ENCODE measurements at places on chromosomes 13 and 19.

- DNase-seq: no peak
Measured at GRCh38 chr13:40389081-40389641, 277.3 kb downstream of the FOXO1 start.

- no peak for DNase-seq
Measured at GRCh38 chr13:48585456-48585840, 52.6 kb upstream of the RCBTB2 start.

DNA sequence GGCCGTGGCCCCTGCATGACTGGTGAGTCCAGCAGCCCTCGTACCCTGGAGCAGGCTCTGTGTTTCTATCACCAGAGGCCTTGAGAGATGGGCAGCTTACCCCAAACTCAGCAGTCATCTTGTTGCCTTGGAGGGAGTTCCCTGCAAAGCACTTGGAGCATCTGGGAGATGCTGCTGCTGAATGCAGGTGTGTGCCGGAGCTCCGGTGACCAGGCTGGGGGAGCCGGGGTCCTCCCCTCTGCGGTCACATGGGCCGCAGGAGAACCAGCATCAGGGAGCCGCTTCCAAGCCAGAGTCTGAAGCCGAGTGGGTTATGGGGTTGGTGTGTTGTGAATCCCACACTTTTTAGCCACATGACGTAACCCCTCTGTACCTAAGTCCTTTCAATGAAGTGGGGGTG is 82.8 kb downstream of the TEX29 start:
- DNase-seq: no peak

- peak; percentile 3 for DNase-seq
Measured at GRCh38 chr13:100875392-100876043, 200.9 kb upstream of the TMTC4 start.

DNA sequence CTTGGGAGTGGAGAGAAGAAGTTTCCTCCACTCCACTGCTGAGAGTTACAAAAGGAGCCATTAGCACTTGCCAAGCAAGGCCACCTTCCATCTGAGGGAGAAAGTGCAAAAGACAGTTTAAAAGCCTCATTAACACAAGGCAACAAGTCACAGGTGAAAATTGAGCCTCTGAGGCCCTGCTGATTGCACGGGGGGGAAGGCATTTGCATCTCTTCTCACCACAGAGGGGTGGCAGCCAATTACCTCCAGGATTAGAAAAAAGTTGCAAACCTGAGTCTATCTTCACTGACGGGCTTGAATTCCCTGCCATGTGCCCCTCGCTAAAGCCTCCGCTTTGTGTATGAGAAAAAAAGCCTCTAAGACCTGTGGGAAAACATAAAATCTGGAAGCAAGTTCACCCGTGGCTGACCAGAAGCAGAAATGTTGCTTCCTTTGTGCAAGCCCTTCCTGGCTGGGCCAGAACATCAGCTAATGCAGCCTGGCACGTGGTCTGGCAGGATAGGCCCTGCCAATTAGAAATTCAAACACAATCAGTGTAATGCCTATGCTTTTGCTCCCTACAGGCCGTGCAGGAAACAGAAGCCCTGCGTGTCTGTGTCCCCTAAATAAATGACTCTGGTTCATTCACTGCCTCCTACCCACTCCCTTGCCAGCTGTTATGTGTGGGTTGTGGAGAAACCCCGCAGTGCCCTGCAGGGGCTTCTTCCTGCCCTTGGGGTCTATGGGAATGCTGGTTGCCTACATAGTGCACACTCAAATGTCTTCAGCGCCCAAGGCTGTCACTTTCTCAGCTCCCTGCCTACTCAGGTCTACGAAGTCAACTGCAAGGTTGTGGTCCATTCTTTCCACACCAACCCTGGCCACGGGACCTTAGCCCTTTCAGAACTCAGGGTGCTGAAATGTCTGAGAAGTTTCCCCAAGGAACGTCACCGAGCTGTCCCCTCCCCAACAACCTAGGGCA is 150.2 kb downstream of the UQCRFS1 start:
- no peak for DNase-seq

- DNase-seq: no peak
Measured at GRCh38 chr19:6220385-6221191, 59.2 kb downstream of the MLLT1 start.

- DNase-seq: no peak
Measured at GRCh38 chr13:43369319-43369718, 345.9 kb downstream of the DNAJC15 start.

DNA sequence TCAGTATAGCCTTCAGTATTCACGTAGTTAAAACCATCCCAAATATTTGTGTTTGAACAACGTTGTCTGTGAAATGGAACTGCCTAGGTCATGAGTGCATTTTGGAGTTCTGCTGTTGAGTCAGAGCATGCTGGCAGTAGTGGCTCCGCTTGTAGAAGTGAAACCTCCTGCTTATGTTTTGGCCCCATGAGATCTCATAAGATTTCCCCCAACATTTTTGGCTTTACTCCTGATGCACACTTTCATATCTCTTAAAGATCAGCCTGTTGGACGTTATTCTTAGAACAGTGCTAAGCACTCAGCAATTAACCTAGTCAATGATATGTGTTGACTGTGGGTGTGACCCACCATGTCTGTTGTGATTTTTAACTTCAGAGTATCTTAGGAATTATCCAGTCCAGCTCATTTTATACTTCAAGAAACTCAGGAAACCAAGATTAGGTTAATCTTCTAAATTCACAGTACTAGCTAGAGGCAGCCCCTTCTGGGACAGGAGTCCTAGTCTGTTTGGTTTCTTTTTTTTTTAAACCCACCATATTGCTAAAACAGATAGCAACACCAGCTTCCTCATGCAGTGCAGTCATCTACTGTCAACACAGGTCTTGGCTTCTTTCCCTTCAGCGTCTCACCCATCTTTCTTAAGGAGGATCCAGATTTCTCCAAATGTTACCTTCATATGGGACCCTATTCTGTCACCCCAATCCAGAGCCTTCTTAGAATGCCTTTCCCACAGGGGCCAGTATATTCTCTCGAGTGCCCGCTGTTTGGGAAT is 26.2 kb downstream of the RAP2A start:
- no peak for DNase-seq

DNA sequence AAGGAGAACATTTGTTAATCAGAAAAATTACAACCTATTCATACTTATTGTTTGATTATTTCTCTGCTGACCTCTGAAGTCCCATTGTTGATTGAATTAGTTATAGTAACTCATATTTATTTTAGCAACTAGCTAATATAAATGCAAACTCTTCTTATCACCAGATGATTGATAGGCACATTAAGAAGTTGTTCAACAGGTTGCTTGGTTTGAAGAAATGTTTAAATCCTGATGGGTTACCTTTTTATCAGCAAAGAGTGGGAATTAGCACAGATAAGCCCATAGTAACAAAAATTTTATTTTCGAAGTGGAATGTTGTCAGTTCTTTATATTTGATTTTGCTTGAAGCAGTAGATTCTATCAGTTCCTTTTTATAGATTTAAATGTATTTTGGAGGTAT is 44.4 kb downstream of the KLF5 start:
- no peak for DNase-seq

DNA sequence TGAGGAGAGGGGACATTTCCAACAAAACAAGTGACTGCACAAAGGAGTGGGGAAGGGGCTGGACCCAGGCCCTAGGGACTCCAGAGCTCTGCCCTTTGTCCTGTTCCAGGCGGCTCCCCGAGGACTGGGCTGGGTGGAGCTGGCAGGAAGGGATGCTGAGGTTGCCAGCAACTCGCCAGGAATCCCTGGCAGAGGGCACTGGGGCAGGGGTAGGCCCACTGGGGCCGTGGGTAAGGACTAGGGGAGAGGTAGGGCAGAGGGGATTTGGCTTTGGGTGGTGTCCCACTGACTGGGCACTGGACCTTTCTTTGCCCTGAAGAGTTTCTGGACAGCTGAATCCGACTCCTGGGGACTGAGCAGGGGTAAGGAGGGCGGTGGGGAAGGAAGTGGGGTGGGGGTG is 7.9 kb downstream of the LIPE start:
- DNase-seq: no peak

DNA sequence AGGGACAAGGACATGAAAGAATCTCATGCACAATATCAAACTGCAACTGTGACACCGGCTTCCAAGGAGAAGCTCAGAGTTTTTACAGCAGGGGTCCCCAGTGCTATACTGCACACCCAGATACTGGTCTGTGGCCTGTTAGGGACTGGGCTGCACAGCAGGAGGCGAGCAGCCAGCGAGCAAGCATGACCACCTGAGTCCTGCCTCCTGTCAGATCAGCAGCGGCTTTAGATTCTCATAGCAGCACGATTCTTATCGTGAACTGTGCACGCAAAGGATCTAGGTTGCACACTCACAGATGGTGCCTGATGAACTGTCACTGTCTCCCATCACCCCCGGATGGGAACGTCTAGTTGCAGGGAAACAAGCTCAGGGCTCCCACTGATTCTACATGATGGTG is 13.1 kb upstream of the CD22 start:
- no peak for DNase-seq

DNA sequence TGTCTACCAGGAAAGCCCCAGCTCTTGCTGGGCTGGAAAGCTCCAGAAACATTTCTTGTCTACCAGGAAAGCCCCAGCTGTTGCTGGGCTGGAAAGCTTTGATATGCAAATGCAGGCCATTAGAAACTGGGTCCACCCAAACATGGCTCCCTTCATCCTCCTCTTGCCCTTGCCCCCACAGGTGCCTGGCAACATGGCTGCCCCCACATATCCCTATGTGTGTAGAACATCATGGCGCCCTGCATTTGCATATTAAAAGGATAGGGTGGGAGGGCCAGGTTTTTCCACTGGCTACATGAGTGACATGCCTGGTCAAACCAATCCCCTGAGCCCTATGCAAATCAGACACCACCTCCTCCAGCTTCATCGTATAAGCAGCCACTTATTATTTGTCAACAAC is 455.4 kb upstream of the ARGLU1 start:
- no peak for DNase-seq

GRCh38 chr13:113969973-113970611 is 3.8 kb downstream of the C13orf46 start:
- no peak for DNase-seq

GRCh38 chr13:71751073-71751472 is 115.9 kb downstream of the DACH1 start:
- peak; percentile 32 for DNase-seq

GRCh38 chr13:72839831-72840426 is 58.0 kb downstream of the PIBF1 start:
- peak; percentile 55 for DNase-seq

- DNase-seq: no peak
Measured at GRCh38 chr13:55761986-55762385, 1378.7 kb upstream of the PRR20A start.

DNA sequence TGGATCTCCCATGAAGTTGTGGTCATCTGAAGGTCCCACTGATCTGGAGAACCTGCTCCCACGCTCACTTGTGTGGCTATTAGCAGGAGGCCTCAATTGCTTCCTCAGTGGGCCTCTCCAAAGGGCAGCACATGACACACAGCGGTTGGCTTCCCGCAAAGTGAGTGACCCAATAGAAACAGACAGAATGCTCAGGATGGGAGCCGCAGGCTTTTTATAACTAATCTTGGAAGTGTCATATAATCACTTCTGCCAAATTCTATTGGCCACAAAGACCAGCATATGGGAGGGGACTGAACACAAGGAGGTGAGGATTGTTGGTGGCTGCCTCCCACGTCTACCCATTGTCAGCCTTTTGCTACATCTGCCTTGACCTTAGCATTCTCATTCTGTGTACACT is 22.1 kb upstream of the EHD2 start:
- DNase-seq: no peak

- DNase-seq: peak; percentile 80
Measured at GRCh38 chr19:4066682-4067395, at the start of gene ZBTB7A. Gene ZBTB7A (minus strand): TSS chr19:4066899. CDS start chr19:4055232, 11,667 bp downstream.

DNA sequence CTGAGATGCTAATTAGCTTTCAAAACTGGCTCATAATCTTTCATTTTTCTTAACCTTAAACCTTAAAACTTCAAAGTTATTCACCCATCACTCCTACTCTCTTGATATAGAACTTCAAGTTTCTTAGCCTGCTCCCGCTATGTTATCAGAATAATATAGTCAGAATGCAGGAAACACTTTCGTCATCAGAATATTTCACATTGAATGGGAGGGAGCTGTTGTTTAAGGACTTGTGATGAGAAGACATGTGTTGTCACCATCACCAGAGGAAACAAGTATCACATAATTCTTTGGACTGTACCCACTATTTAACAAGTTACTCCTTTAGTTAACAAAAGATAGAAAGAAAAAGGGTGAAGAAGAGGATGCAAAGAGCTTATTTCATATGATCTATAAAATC is 65.0 kb upstream of the FNDC3A start:
- no peak for DNase-seq

- DNase-seq: no peak
Measured at GRCh38 chr19:46205183-46205984, 24.2 kb upstream of the IGFL1 start.

DNA sequence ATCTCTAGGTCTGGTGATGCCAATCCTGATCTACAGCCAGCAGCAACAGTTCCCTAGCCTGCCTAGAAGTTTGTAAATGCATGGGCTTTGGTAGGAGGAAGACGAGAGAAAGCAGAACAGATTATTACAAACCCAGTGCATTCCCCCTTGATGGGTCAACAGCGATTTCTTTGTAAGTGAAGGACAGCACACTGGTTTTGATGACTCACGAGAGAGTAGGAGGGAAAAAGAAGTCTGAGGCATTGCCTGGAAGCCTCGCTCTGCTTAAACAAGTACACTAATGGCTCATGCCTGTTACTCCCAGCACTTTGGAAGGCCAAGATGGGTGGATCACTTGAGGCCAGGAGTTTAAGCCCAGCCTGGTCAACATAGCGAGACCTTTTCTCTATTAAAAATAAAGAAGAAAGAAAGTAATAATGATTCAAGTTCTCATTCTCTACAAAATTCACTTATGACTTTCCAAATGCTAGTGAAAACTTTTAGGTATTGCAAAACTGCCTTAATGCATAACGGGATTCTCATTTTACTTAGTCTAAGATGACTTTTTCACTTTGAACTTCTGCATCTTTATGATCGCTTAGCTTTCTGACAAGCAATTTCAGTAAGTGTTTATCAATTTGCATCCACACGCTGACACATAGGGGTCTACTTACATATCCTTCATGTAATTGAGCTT is 47.7 kb upstream of the USPL1 start:
- no peak for DNase-seq

DNA sequence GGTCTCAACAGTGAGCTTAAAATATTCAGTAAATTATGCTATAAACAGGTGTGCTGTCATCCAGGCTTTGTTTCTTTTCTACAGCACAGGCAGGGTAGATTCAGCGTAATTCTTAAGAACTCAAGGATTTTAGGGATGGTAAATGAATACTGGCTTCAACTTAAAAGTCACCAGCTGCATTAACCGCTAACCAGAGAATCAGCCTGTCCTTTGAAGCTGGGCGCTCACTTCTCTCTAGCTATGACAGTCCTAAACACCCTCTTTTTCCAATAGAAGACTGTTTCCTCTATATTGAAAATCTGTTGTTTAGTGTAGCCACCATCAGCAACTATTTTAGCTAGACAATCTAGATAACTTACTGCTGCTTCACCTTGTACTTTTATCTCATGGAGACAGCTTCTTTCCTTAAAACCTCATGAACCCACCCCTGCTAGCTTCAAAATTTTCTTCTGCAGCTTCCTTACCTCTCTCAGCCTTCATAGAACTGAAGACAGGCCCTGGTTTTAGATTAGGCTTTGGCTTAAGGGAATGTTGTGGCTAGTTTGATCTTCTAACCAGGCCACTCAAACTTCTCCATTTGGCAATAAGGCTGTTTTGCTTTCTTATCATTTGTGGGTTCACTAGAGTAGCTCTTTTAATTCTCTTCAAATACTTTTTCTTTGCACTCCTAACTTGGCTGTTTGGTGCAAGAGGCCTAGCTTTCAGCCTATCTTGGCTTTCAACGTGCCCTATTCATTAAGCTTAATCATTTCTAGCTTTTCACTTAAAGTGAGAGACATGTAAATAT is 89.5 kb downstream of the USP12 start:
- DNase-seq: no peak

- peak; percentile 44 for DNase-seq
Measured at GRCh38 chr19:58261600-58261967, 17.2 kb upstream of the ZNF8 start.
